ENCODE measurements at places on chromosomes 1 and 21.

DNA sequence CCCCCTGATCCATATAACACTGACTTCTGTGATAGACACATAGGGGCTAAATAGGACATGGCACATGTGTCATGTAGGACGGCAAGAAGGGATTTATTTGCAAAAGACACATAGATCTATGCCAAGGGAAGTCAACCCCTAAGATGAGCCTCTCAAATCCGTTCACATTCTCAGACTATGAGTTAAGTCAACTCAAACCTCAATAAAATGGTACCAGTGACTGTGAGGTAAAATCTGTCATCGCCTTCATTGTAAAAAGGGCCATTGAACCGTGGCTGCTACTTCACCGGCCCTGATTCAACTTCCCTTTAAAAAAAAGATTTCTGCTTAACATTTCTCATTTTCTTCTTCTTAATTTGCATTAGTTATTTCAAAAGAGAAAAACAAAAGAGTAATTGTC, 144.0 kb downstream of the ZNF281 start:
- DNase-seq = no peak

- no peak for DNase-seq
Measured at GRCh38 chr1:245428681-245429080, 273.9 kb downstream of the KIF26B start.

GRCh38 chr1:24557711-24558131, 1.8 kb downstream of the NCMAP start:
- no peak for DNase-seq

GRCh38 chr1:21614419-21615115, 54.6 kb downstream of the RAP1GAP start:
- no peak for DNase-seq

GRCh38 chr1:227888404-227889046, 59.2 kb downstream of the WNT9A start:
- DNase-seq = peak; percentile 15

DNA sequence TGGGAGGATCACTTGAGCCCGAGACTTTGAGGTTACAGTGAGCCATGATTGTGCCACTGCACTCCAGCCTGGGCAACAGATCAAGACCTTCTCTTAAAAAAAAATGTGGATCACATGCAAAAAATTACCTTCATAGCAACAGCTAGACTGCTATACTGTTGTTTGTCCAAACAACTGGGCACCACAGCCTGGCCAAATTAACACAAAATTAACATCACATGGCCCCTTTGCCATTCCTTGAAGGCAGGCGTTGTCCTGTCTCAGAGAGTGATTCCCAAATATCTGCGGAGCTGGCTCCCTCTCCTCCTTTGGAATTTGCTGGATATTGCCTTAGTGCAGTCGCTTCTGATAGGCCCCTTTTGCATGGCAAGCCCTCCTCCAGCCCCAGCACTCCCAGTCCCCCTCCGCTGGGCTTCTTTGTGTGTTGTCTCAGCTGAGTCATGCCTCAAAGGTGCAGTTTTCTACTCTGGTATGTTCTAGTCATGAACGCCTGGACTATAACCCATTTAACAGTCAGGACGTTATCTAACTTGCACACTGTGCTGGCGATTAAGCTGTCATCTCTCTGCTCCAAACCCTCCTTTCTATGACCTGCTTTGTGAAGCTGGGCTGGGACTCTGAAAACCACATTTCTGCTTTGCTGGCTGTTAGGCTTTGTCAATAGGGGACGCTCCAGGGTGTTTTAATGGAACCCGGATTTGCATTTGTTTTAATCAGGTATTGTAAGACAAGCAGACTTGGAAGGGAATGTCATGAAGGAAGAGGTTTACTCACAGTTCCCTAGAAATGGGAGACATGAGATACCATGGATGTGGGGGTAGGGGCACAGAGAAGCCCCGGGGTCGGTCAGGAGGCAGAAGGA, 20.1 kb upstream of the HPCAL4 start:
- no peak for DNase-seq

GRCh38 chr1:219587801-219588561, 24.9 kb downstream of the ZC3H11B start:
- no peak for DNase-seq

DNA sequence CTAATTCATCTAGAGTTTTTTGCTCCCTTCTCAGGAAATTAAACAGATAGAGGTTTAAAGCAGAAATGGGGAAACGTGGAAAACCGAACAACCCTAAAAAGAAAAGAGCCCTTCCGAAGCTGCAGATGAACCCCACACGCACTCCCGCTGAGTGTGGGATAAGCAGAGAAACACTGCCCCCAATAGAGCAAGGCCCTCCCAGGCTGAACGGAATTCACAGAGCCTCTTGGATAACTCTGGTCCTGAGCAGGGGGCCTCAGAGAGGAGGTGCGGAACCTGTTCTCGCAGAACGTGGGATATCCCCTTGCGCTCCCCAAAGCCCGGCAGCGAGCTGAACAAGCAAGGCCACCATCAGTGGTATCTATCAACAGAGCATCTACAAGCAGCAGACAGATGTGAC, 44.9 kb downstream of the SSBP3 start:
- no peak for DNase-seq

DNA sequence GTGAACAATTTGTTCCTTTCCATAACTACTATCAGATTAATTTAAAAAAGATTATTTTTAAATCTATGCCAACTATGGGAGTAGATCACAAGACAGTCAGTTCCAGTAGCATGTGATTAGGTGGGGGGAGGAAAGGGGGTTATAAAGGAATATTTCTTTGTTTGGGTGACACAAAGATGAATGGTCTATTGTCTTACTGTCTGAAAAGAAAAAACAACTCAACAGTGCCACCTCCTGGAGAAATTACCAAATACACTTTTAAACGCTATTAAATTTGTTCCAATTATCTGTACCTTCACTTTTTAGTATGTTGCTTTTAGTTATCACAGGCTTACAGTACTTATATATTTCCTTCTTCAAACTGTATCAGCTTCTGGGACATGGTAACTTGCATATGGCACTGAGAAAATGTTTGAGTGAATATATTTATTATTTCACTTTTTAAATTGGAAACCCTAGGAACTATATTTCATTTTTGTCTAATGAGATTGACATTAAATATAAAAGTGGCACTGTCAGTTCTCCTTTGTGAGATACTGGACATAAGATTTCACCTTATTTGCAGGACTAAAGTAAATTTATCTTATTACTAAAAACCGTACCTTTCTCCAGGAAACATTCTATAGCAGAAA, 1.7 kb upstream of the SORT1 start:
- no peak for DNase-seq

GRCh38 chr1:230399321-230400006, 26.7 kb downstream of the PGBD5 start:
- DNase-seq = no peak

GRCh38 chr1:101105877-101106276, 80.3 kb upstream of the DPH5 start:
- DNase-seq = no peak

- DNase-seq = no peak
Measured at GRCh38 chr1:224223819-224224714, 41.0 kb downstream of the DEGS1 start.

GRCh38 chr1:195733826-195734225, 874.4 kb downstream of the KCNT2 start:
- DNase-seq = no peak

GRCh38 chr21:29616209-29616751, 317.6 kb downstream of the BACH1 start:
- no peak for DNase-seq

DNA sequence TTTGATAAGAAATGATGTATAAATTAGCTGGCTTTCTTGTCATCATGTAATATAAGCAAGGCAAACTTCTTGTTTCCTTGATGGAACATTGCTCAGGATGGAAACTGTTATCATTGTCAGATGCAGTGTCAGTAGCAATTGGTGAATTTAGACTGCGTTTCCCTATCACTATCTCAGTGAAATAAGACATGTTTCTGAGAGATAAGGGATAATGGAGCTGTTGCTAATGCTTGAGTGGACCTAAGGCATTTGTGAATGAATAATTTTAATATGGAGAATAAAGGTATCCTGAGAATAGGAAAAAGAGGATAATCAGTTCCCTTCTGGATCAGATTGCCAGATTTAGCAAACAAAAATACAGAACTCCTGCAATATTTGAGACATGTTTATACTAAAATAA, 160.9 kb downstream of the HLX start:
- DNase-seq = no peak

- peak; percentile 13 for DNase-seq
Measured at GRCh38 chr1:30325999-30326398, 397.4 kb downstream of the MATN1 start.

GRCh38 chr21:41321211-41321907, 4.8 kb downstream of the FAM3B start:
- DNase-seq = no peak

All from activated CD4-positive, alpha-beta memory T cell treated with anti-CD3 and anti-CD28 coated beads, Interleukin-2, amount 10 ng/mL, durations not matched to agents 7 days and 5 days (primary cell).